ENCODE measurements at places on chromosomes 1 and 21. TPM values are rescaled to one million over a fixed set of nuclear protein-coding genes. Genes with fewer than 3 reads are reported as not detected.

The REN gene
- 2.8 TPM for total RNA-seq

The PPP1R8 gene
- 43.7 TPM for total RNA-seq

The OR2L13 gene
- not detected for total RNA-seq

The SDE2 gene
- 22.5 TPM for total RNA-seq

The MEF2D gene
- 22.8 TPM for total RNA-seq
